NCI-H1417 (cell line): ENCODE measurements at places on chromosomes 7 and 10.

DNA sequence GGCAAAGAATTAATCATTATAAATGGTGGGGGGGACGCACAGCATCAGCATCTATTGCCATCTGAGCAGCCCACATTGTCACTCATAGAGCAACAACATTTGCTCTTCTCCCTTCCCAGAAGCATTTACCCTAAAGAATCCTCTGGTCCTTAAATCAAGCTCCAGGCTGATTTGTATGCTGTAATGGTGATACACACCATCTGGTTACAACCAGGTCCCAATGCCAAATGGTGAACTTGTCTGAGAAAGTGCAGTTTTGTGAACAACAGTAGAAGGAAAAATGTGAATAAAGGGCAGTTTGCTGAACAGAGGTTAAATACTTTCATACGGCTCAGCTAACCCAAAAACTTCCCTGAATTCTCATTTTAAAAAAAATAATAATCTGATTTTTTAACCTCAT, 38.8 kb upstream of the TCF7L2 start:
- no peak for DNase-seq

DNA sequence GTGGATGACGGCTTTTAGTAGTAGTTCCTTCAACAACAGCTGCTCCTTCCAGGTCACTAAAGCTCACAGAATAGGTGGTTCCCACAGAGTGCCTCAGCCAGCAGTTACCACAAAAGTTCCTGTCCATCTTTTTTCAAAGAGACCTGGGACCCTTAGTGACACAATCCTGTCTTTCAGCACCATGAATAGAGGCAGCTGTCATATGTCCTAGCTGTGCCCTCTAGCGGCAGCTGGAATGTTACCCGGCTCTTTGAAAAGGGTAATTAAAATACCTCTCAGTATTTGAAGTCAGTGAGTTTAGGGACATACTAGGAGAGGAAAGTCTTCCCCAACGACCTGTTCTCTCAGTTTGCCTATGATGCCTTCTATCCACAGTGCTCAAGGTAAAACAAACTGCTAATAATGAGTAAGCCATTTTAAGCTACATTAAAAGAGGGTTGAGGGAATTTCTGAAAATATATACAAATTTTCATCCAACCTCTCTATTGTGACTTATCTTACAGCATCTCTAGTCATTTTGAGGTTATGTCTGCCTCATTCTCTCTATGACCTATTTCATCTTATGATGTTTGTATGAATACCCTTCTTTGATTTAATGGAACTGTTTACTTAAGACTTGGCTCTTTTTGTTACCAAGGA, 290.8 kb downstream of the NXPH1 start:
- DNase-seq: peak; percentile 66

- DNase-seq: no peak
Observed at GRCh38 chr7:47521816-47522561, 59.9 kb downstream of the TNS3 start.

- peak; percentile 43 for DNase-seq
Observed at GRCh38 chr7:15489383-15489782, 72.4 kb downstream of the AGMO start.
